ENCODE measurements at places on chromosomes 7 and 10. TPM values are rescaled to one million over a fixed set of nuclear protein-coding genes. Genes with fewer than 3 reads are reported as not detected.

GRCh38 chr10:43200538-43201390 is 62.5 kb downstream of the CSGALNACT2 start:
- DNase-seq: no peak

DNA sequence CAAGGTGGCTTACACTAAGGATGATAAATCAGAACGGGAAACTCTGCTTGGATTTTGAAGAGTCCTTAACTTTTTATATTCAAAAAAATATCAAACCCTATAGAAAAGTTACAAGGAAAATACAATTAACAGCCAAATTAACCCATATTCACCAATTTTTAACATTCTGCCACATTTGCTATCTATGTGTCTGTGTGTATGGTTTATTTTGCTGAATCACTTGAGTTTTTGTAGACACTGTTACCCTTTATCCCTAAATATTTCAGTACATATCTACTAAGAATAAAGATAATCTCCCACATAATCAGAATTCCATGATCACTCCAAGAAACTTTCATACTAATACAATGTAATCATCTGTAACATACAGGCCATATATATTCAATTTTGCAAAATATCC is 1.2 kb upstream of the SRPK2 start:
- DNase-seq: no peak

DNA sequence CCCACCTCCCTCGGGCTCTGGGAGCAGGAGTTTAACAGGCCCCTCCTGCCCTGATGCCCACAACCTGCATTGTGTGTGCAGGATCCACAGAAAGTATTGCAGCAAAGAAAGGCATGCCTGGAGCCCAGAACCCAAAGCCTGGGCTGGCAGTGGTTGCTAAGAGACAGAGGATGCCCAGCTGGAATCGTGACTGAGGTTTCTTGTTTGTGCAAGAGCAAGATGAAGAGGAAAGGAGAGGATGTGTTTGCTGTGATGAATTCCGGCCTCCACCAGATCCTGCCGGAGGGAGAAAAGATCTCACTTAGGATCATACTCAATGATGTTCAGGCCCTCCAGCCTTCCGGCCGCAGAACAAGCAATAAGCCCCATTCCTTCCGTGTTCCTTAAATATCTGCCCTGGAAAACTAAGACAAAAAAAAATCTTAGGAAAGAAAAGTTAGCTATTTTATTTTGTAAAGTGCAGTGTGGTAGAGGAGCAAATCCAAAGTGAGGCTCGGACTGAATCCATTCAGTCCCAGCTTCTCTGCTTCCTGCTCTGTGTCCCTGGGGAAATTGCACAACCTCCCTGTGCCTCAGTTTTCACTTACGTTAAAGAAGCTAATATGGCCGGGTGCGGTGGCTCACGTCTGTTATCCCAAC is 57.1 kb downstream of the SLIT1 start:
- DNase-seq: no peak

RAB11FIP2 gene
- 35.5 TPM for total RNA-seq

PRSS1 gene
- total RNA-seq: not detected

PTPRN2 gene
- 2.5 TPM for total RNA-seq

TMEM270 gene
- total RNA-seq: not detected

Measured in fibroblast of the aortic adventitia (primary cell).